ENCODE measurements at places on chromosomes 7 and 10.
A peak's percentile ranks its signal among the peaks of the same experiment; 100 is the strongest.

GRCh38 chr10:58109731-58110130 is 158.0 kb downstream of the IPMK start:
- no peak for DNase-seq

DNA sequence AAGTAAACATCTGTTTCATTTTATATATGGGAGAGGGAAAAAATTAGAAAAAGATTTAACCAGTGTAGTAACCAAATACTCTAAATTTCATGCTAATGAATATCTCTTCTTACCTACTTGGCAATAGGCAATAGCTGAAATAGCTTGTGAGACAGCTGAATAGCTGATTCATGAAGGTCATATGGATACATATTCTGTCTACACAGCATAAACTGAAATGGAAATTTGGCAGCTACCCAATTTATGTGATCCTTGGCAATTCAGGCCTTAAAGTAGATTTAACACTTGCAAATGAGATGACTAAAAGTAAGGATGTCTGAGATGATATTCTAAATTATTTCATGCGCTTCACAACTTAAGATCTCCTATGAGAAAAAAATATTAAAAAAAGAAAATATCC is 261.2 kb upstream of the SEMA3A start:
- no peak for DNase-seq

GRCh38 chr7:20444030-20444800 is 113.5 kb downstream of the ITGB8 start:
- DNase-seq, result no peak

GRCh38 chr10:109430799-109431198 is 492.5 kb downstream of the XPNPEP1 start:
- no peak for DNase-seq

DNA sequence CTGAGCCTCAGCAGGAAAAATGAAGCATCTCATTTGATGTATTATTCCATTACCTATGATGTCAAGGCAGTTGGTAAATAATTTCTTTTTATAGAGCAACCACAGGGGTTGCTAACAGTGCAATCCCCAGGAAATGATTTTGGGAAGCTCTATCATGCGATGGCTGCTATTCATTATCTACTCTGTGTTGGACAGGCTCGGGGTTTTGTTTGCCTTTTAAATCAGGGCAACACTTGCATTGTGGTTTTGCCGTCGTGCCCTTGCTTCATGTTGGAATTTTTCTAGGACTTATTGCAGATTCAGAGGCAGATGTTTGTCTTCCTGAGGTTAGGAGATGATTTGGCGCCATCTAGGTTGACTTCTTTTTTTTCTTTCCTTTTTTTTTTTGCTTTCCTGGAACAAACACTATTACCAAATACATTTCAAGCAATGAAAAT is 128.4 kb downstream of the BICC1 start:
- no peak for DNase-seq

DNA sequence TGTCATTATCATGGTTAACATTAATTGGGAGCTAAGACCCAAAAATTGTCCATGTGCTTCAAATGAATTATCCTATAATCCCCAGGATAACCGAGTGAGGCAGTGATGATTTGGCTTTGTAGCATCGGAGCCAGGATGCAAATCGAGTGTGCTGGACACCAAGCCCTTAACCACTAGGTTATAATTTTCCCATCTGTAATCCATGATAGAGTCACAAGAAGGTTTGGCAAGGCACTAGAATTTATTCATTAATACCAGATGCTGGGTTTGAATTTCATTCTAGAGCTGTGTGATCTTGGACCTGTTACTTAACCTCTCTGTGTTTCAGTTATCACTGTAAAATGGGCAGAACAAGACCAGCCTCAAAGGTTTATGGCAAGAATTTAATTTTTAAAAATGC is 21.0 kb upstream of the ITGB1 start:
- DNase-seq, result no peak

DNA sequence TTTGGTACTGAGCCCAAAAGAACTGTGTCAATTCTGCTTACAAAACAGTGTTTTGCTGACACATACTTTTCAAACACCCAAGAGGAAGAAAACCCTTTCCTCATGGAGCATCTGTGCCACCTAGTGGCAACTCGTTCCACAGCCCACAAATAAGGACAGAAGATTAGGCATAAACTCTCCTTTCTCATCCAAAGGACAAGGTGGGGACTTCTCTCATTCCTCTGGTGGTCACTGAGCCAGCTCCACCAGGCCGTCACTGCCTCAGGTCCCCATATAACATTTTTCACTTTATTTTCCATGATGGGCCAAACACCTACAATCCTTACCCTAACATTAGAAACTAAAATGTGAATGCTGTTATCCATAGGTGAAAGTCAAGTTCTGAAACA is 76.9 kb downstream of the RNF216 start:
- peak; percentile 50 for DNase-seq

GRCh38 chr10:113135025-113135424 is 185.0 kb downstream of the TCF7L2 start:
- DNase-seq, result no peak

GRCh38 chr10:125955766-125956165 is 59.4 kb downstream of the FANK1 start:
- no peak for DNase-seq

- DNase-seq, result no peak
These were observed 246.3 kb upstream of the VWC2 start for GRCh38 chr7:49527182-49527581.
